Right cardiac atrium (tissue), 5 donors: ENCODE measurements at places on chromosomes 12 and 14. TPM values are rescaled to one million over a fixed set of nuclear protein-coding genes. Genes with fewer than 3 reads are reported as not detected.

The GALNT9 gene
- total RNA-seq = 0.14 TPM

The RNU6-7 gene
- total RNA-seq = not detected

The RNASE3 gene
- not detected for total RNA-seq

The KCNA1 gene
- total RNA-seq = 0.03 TPM

The LYZ gene
- total RNA-seq = 48.4 TPM

The CLEC4E gene
- 2.5 TPM for total RNA-seq

The APOLD1 gene
- total RNA-seq = 43.0 TPM

The PIANP gene
- total RNA-seq = 0.80 TPM

The SYCP3 gene
- not detected for total RNA-seq

The ESYT1 gene
- total RNA-seq = 30.7 TPM

The RHEBL1 gene
- total RNA-seq = 0.21 TPM

The CD163L1 gene
- 1.3 TPM for total RNA-seq

The SPIC gene
- not detected for total RNA-seq

The FOXA1 gene
- total RNA-seq = not detected

The CKAP4 gene
- total RNA-seq = 35.6 TPM

The CISTR gene
- 4.0 TPM for total RNA-seq

The WNT5B gene
- total RNA-seq = 1.7 TPM

The ATN1 gene
- 85.3 TPM for total RNA-seq

The ASIC1 gene
- total RNA-seq = 3.6 TPM

The KCNC2 gene
- not detected for total RNA-seq

The TEX52 gene
- not detected for total RNA-seq

The SYNE3 gene
- 18.0 TPM for total RNA-seq

The THAP2 gene
- 4.8 TPM for total RNA-seq

The NTS gene
- total RNA-seq = 0.43 TPM

The IFT81 gene
- 14.9 TPM for total RNA-seq

The SLC25A21 gene
- 1.3 TPM for total RNA-seq
